Mammary epithelial cell (primary cell): ENCODE measurements at places on chromosomes 3 and 15.

- no peak for DNase-seq
These were observed 17.9 kb upstream of the HDAC11 start for GRCh38 chr3:13462125-13462629.

GRCh38 chr3:149947231-149947630, 23.5 kb downstream of the PFN2 start:
- DNase-seq = no peak

DNA sequence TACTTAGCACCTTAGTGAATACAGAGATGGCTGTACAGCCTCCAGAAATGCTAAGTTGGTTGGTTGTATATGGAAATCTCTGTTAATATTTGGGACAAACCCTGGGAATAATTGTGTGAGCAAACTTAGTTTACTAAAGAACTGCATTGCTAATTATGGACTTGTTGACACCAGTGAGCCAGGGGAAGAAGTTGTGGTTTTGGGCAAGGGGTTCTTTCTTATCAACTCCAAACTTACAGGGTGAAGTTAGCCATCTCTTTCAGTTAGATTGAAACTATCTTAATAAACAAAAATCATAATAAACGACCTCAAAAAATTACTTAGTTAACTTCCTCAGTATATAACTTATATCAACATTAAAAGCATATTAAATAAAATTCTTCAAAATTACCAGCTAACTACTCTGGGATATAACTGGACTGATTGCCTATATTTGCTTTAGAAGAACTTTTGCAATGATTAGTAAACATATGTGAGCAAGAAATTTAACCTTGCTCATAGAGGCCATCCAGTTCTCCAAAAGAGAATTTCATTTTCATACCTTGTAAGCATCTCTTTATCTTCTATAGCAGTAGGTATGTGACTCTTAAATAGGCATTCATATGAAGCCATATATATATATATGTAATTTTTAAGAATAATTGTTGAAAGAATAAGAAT, 24.7 kb downstream of the MBNL1 start:
- no peak for DNase-seq

DNA sequence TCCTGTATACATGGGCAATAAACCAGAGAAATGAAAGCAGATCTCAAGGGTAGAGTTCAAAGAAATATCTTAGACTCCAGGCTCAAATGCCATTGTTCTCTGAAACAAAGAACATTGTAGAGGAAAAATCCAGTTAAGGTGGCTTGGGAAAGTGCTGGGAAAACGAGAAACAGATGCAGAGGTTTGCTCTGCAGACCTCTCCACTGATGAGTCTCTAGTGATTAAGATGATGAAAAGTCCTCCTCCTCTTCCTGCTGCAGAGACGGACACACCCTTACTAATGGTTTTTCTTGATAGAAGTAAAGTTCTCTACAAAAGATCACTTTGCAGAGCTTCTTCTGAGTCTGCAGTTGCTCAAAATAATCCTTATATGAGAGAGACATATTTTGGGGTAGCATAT, 264.7 kb downstream of the GABRG3 start:
- DNase-seq = no peak

GRCh38 chr3:132273036-132273435, 44.2 kb upstream of the ACP3 start:
- DNase-seq = no peak
